ENCODE measurements at places on chromosomes 3 and 15.

- no peak for DNase-seq
Observed at GRCh38 chr3:133136114-133137041, 98.2 kb downstream of the TMEM108 start.

DNA sequence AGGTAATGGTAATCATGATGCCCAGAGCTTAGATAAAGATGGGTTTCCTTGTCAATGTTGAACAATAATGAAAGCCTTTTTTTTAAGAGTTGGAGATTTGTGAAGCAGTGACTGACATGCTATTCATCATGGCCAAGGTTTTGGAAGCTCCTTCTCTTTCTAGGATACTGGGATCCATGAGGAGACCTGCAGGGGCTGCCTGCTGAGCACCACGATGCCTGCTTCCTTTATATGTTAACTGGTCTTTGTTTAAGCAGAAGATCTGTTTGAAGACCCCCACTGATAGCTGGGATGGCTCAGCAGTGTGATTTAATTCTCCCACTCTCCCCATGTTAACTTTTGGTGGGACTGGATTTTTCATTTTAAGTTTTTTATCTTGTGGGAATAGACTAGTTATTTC is 15.8 kb downstream of the RBP1 start:
- no peak for DNase-seq

DNA sequence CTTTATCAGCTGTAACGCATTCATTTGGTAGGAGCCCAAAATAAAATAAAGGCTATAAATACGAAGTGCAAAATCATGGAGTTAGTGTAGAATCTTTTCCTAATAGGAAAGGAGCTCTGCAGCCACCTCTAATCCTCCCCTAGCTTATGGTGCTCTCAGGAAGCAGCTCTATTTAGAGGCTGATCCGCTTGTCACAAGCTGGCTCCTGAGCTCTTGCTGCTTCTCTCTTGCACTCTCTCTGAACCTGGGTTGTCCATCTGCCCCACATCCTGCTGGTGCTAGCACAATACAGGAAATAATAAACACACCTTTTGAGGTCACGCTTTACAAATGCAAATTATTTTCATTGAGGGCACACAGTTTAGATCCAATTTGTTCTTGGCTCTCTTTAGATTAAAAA is 37.3 kb upstream of the BFSP2 start:
- no peak for DNase-seq

GRCh38 chr3:29695201-29695600 is 414.3 kb downstream of the RBMS3 start:
- no peak for DNase-seq

DNA sequence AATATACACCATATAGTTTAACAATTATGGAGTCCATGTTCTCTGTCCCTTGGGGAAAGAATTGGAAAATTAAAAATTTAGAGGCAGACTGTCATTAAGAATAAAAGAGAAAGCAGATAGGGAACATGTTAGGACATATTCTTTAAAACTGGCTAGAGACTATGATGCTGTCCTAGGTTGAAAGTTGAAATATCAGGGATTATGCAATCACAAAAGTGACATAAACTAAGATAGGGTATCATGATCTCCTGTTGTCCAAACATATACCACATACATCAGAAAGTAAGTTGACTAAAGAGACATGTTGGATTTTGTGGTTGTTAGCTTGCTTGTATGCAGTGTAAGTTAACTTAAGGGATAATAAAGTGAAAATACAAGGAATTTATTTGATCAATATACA is 9.9 kb upstream of the EID1 start:
- DNase-seq = no peak
